Pulmonary artery endothelial cell (primary cell): ENCODE measurements at places on chromosomes 2 and 18.

DNA sequence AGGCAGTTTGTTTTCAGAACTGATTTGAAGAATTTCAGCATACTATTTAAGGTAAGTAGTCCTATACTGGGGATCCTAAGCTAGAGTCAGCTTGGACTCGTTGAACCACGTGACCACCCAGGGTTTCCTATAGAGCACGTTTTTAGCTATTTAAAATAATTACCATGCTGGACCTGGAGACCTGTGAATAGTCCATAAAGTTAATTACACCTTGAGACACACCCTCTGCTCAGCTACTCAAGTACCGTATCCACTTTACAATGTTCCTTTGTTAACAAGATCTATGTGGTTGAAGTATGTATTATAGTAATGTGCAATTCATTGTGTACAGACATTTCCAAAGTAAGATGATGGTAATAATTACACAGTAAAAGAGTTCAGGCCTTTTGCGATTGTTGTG lies 67.6 kb downstream of the CRIM1 start:
- no peak for DNase-seq

GRCh38 chr18:33761363-33761762 lies 183.3 kb downstream of the ASXL3 start:
- DNase-seq, result no peak

GRCh38 chr18:50559752-50560680 lies at the start of gene MAPK4:
Gene MAPK4, plus strand, starts transcription at chr18:50560087. Its CDS starts 103,872 bp downstream, at chr18:50663959.
- no peak for DNase-seq

DNA sequence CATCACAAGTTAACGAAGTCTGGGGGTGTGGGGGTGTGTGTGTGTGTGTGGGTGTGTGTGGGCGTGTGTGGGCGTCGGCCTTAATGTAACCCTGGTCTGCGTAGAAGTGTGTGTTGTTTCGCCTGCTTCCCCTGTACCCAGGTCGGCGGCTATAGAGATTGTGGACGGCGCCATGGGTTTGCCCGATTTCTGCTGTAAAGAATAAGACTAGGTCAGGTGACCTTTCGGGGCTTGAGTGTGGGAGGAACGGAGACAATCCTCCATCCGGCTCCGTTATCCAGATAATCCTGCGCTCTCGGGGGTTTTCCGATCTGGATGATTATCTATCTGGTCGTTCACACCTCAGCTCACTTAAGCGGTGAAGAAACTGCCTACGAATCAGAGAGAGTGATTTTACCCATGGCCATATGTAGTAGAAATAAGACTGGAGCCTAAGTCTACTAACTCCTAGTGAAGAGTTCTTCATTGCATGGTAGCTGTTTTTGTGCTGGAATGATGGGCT lies 543 bp downstream of the HADHB start:
- DNase-seq, result no peak

DNA sequence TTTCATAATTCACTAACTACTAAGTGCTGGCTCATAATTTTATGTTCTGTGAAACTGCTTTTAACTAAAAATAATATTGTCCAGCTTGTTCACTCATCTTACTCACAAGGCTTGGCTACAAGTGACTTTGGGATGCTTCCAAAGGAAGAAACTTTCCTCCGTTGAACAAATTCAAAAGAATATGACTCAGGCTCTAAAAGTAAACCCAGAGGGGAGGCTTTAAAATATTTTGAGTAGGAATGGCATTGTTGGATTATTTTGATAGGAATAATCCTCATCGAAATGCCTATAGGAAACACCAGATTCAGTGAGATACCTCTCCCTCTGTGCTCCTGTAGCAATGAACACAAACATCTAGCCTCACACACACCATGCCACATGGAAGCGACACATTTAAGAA lies 25.2 kb upstream of the TLK1 start:
- no peak for DNase-seq
